ENCODE measurements at places on chromosomes 4 and X.

DNA sequence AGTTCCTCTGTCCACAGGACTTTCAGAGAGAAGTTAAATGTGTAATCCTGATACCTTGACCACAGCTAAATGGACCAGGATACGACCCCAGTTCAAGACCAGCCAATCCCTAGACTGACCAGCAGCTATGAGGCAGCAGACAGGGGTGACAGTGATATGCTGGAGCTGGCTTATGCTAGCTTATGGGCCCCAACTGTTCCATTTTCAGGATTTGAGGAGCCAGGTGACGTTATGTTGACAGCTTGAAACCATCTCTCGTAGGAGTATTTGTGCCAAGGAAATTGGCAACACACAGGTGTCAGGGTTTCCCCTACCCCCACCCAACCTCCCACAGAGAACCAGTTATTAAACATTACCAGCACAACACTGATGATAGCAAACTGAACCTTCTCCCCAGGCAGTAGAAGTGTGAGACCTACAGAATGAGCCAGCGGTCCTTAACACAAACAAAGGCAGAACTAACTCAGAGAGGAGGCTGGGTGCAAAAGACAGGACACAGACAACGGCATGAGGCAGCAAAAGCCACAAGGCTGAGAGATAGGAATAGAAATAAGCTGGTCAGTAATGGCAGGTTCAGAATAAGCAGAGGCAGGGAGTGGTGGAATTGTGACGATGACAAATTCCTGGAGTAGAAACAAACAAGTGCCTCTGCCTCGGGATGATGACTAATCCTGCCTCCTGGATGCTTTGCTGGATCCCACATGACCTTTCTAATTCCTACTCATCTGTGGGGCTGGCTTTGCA lies 85.6 kb upstream of the CPEB2 start:
- no peak for DNase-seq

DNA sequence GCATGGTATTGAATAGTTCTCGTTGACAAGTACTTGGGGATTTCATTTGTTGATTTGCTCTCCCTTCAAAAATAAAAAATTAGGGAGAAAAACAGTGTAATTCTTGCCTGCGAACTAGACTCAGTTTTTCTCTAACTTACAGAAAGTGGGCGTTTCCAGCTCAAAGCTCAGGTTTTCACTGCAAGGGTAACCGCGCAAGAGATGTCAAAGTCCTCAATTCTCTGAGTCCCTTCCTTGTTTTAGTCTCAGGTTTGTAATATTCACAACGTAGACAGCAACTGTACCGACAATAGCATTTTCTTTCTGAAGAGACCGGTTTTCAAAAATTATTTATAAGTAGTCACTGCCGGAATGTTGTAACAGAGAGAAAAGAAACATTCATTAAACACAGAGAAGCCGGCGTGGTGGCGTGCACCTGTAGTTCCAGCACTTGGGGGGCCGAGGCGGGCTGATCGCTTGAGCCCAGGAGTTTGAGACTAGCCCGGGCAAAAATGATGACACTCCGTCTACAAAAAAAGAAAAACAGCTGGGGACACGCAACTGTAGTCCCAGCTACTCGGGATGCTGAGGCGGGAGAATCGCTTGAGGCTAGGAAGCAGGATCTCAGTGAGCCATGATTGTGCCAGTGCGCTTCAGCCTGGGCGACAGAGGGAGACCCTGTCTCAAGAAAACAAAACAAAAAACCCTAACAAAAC lies 774 bp downstream of the ZCCHC4 start:
- DNase-seq, result peak; percentile 10

- no peak for DNase-seq
These were observed 55.2 kb downstream of the NEK1 start for GRCh38 chr4:169557061-169557636.

DNA sequence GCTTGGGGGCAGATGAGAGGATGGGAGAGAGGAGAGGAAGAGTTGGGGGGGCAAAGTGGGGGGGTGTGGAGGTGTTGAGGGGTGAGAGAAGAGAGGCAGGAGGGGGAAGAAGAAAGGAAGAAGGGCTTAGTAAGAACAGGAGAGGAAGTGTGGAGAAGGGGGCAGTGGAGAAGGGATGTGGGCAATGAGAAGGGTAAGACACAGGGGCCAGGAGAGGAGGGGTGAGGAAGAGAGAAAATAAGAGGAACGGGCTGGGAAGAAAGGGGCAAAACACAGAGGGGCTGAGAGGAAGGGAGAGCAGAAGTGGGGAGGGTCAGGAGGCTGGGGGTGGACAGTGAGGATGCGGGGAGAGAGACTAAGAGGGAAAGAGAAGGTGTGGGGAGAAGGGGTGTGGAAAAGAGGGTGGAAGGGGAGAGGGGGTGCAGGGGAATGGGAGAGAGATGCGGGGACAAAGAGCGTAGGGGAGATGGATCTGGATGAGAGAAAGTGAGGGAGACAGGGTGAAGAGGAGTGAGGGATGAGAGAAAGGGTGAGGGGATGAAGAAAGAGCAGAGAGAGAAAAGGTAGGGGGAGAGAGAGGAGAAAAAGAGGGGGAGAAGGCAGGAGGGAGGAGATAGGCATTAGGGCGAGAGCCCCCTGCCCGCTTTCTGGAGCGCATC lies 12.9 kb downstream of the SH3KBP1 start:
- DNase-seq, result no peak

DNA sequence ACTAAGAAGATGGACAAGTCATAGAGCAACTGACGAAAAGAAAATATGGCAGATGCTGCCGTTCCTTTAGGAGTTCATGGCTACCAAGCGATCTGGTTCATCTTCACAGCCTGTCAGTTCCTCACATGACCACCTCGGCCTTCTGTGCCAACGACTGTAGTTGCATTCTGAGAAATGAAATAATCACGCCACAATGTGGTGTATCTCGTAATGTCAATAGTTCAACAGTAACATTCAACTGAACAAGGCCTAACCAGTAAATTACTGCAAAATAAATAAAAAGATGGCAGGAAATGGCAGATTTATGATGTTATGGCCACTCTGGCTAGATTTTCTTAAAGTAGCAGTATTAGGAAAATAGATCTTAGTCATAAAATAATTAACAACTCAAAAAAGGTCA lies 4.4 kb downstream of the GPRIN3 start:
- DNase-seq, result no peak

Data from right renal cortex interstitium (tissue), 3 donors.